ENCODE measurements at places on chromosomes 5 and 9.

GRCh38 chr5:56534102-56534829, 281.1 kb upstream of the MAP3K1 start:
- no peak for DNase-seq

DNA sequence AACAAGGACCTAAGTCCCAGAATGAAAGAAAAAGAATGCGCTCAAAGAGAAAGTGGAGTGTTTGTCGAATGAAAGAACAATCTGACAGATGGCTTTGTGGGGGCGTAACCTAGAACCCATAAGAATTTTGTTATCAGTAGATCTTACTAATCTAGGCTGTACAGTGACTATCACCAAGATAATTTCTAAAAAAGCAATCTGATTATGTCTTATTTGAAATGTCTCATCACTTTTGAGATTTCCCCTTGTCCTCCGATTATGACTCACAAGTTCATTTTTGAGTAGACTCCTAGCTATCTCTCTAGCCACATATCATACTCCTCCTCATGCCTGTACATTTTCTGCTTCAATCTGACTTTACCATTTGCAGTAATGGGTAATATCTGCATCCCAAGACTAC, 135.6 kb upstream of the SMARCA2 start:
- no peak for DNase-seq

DNA sequence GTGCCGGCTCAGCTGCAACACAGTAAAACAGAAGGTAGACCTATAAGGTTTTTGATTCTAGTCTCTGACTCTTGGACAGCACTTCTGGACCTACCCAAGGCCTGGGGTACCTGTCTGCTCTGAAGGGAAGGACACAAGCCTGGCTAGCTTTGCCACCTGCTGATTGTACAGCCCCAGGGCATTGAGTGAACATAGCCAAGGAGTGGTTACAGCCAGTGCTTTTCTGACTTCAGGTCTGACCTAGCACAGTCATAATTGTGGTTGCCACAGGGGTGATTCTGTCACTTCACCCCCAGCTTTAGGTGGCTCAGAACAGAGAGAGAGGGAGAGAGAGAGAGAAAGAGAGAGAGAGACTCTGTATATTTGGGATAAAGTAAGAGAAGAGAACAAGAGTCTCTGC, 118.4 kb downstream of the PLCXD3 start:
- DNase-seq: no peak

DNA sequence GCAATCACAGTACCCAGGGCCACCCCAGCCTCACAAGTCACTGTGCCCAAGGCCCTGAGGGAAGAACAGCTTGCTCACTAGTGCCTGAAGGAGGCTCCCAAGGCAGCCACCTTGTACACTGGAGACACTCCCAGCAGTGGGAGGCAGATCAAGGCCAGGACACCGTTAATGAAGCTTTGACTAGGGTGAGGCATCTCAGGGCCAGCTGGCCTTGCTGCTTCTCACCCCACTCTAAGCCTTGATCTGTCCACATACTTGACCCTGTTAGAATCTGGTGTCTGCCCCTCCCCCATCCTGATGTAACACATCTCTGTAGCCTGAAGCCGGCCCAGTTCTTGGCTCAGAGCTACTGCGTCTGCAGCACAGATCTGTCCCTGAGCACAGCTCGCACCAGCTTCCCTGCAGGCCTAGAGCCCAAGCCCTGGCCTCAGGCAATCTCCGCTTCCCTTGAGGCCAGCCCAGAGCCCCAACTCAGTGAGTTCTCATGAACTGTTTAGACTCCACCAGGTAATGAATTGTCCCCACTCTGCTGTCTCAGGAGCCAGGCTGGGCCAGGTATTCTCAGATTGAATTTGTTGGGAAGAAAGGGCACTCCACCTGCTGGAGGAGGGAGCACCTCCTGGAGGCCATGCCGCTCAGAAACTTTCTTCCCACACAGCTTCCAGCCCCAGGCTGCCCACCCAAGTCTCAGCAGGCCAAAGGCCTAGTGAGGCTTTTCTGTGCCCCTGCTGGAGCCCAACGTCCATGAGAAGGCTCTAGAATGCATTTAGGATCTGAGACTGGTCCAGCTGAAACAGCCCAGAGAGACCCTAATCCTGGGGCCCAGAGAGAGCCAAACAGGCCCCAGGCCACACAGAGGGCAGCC, 13.4 kb upstream of the JADE2 start:
- DNase-seq: peak; percentile 83

DNA sequence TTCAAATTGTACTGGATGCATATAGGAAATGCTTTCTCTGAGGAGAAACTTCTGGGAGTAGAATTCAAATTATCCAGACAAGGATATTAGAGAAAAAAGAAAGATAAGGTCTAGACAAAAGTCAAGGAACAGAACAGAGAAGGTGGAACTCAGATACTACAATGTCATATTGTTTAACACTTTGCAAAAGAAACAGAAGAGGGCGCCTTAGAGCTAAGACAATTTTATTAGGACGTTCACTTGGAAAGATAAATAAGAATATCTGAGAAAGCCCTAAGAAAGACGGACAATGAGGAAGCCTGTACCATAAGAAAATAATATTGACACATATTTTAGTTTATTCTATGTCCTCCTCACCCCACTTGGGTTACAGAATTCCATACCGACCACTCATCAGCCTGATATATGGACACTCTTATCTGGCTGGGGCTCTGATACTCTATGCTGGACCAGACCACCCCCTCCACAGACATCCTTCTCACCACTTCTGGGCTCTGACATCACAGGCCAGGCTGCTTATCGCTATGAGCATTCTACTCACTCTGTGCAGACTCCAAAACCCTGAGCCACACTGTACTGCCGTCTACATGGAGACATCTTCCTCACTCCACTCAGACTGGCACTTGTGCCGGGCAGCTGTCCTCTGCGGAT, 9.1 kb upstream of the AK3 start:
- no peak for DNase-seq

DNA sequence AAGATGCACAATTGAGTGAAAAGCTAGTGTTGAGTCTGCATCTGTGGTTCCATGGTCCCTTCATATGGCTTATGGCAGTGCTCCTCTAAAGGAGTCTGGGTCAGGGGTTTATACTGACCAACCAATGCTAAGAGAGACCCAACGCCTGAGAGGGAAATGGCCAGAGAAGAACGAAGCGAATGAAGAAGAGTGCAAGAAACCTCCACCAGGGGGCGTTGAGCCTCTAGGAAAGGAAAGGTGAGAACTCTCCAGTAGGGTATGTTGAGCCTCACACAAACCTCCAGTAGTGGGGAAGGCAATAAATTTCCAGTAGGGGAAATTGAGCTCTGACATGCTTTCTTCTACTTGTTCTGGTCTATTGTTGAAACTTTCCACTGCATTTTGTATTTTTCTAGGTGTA, 470.6 kb downstream of the PRDM9 start:
- DNase-seq: no peak

DNA sequence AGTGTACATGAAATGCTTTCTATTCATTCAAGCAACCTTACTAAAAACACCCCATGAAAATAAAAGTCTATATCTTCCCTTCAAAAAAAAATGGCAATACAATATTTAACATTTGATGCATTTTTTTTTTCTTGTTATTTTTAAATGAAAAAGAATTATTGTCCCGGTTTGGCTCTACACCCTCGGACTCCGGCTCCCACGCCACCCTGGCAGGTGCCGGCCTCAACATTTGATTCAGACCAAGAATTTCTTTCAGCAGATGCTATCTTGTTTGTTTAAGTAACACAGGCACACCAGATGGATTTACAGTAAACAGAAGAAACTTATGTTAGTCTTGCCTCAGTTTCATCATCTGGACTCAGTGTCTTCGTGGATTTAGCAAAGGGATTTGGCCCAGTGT, 146.8 kb downstream of the PRKACG start:
- DNase-seq: no peak

DNA sequence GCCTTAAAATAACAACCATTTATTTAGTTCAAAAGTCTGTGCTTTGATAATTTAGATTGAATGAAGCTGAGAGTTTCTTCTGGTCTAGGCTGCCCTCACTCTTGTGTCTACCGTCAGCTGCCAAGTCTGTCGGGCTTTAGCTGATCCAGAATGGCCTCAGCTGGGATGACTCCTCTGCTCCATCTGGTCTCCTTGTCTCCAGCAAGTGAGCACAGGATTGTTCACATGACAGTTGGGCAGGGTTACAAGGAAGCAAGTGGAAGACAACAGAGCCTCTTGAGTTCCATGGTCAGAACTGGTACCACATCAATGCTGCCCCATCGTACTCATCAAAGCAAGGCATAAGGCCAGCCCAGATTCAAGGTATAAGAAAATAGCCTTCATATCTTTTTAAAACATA, 9.0 kb downstream of the HTR1A start:
- DNase-seq: no peak

GRCh38 chr9:20242510-20243189, 379.6 kb downstream of the MLLT3 start:
- DNase-seq: no peak

DNA sequence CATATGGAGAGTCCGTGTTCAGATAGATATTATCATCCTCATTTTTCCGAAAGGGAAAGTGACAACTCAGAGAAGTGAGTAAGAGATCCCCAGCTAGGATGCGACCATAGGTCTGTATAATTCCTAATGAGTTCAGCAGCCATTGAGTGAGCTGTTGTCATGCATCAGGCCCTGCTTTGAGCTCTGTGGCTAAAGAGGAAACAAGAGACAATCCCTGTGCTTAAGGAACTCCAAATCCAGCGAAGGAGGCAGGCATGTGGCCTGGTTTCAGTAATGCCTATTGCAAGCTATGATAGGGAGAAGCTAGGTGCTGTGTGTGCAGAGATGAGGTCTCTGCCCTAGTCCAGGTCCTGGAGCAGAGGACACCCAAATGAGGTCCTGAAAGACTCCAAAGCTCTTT, 192.8 kb downstream of the ACTL7B start:
- no peak for DNase-seq

DNA sequence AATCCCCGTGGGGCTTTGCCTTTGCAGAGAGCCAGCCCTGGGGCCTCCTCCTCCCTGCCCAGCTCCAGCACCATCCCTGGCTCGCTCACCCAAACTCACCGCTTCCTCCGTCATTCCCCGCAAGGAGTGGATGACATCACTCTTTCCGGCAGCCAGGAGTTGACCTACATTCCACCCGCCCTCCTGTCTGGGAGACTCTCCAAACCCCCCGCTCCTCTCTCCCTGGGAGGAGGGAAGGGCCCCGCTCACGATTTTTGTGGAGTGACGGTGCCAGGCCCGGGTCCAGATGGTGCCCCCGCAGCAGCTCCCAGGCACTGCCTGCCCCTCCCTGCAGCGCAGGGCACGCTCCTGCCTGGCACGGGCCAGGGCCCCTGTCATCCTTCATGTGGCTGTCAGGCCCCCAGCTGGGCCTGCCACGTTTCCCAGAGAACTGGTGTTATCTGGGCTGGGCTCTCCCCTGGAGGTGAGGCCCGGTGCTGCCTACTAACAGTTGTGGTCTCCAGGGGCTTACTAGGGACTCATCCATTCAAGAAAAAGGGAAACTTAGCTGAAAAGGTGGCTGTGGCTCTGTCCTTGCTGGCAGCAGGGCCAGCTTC, 52.3 kb downstream of the NTNG2 start:
- peak; percentile 79 for DNase-seq

DNA sequence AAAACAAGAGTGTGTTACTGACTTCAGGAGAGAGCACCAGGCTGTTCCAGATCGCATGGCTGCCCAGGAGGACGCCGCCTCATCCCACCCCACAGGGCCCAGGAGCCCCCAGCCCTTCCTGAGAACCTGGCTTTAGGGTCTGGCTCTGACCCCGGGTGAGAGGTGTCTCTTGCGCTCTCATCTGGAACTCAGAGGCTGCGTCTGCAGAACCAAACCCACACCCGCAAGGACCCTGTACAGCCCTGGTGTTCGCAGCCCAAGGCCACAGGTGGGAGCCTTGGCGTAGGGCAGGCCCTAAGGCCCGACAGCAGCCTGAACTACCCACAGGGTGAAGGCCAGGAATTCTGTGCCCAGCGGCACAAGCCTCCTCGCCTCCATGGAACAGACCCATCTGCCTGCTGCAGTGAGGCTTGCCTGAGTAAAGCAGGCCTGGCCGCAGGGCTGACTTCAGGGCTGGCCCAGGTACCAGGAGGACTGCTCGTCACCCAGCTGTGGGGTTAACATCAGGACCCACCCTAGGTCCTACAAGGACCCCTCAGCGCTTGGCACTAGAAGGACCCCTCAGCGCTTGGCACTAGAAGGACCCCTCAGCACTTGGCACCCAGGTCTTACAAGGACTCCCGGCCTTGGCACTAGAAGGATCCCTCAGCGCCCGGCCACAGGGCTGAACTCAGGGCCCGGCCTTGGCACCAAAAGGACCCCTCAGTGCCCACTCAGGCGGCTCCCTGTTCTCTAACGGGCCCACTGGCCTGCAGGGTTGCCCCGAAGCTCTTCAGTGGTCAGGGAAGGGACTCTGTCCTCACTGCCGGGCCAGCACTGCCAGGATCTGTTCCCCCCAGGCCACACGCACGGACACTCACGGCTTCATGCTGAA, 48.2 kb downstream of the NKD2 start:
- peak; percentile 15 for DNase-seq

DNA sequence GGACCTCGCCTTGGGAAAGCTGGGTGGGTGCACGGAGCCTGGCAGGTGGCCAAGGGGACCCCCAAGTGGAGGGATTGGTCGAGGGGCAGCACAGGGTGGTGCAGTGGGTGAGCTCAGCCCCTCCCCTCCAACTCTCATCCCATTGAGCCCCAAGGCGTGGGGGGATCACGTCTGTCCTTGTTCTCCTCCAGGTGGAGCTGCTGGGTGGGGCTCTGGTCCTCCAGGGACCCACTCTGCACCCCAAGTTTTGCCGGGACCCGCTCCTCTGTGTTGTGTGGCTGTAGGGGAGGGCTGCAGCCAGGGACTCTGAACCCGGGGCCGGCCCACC, 3.6 kb upstream of the FUT7 start:
- no peak for DNase-seq

- DNase-seq: no peak
Measured at GRCh38 chr9:136257381-136258298, 12.0 kb upstream of the QSOX2 start.

Data from ovary (tissue), 10 donors.